ENCODE measurements at places on chromosomes 16 and 17. TPM values are rescaled to one million over a fixed set of nuclear protein-coding genes. Genes with fewer than 3 reads are reported as not detected.

The NPTX1 gene
- 0.29 TPM for total RNA-seq

The CCL8 gene
- total RNA-seq: 0.36 TPM

The HES7 gene
- not detected for total RNA-seq

The C16orf74 gene
- total RNA-seq: 0.72 TPM

The MYCBPAP gene
- 0.88 TPM for total RNA-seq

The OR1F1 gene
- not detected for total RNA-seq

The TSPOAP1 gene
- total RNA-seq: 3.8 TPM

The NLRC3 gene
- total RNA-seq: under 0.01 TPM

GRCh38 chr17:48722201-48722907 is at the start of gene PRAC1:
Gene PRAC1, minus strand, starts transcription at chr17:48722518. Its CDS starts 126 bp downstream, at chr17:48722392.
- H3K4me3 ChIP-seq: no peak within 1 kb of the TSS
- no peak within 1 kb of the TSS for H3K27ac ChIP-seq
- H3K27me3 ChIP-seq: peaks cover 99% of the 10 kb centered on the region
- H3K36me3 ChIP-seq: no peaks in the 10 kb centered on the region
- DNase-seq: no peak
- peaks cover 5% of the 10 kb centered on the region for H3K4me1 ChIP-seq

- peaks cover 85% of the 10 kb centered on the region for H3K36me3 ChIP-seq
- H3K4me1 ChIP-seq: peaks cover 8% of the 10 kb centered on the region
- no peaks in the 10 kb centered on the region for H3K27me3 ChIP-seq
- no peak for DNase-seq
- H3K27ac ChIP-seq: no peak overlapping the region
- no peak overlapping the region for H3K4me3 ChIP-seq
These were observed 6.5 kb downstream of the XPO6 start for GRCh38 chr16:28205117-28205899.

DNA sequence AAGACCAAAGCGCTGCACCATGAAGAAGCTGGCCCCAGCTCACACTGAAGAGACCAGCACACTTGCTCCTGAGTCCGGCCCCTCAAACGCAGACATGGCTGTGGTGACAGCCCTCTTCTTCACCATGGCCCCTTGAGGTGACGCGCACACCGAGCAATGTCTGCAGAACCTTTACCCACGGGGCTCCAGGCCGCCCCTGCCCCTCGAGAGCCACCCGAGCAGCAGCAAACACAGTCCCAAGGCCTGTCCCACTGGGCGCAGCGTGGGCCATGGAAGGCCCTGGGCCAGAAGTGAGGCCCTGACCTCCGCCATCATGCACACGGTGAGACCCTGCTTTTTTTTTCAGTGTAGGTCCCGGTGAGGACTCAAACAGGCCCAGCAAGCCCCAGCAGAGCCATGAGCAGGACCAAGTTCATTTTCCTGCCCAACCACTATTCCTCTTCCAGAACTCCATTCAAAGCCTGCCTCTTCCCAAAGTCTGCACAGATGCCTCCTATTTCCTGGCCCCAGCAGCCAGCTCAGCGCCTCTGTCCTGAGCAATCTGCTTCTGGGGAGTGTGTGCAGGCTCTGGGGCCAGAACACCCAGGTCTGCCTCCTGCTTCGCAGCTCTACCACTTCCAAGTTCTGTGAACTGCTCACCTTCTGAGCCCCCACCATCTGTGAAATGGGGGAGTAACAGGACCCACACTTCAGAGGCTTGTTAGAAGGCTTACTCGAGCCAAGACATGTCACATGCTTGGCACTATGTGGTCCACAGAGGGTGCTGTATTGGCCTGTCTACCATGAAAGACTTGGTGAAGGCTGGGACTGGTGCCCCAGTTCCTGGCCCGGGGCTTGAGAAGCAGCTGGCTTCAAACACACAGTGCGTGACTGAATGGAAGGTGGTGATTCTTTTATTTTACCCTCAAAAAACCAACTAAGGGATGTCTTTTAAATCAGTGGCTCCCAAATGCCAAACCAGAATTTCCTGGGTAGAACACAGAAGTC is 35.7 kb upstream of the GSG1L start:
- H3K36me3 ChIP-seq: peaks cover 72% of the 10 kb centered on the region
- H3K27me3 ChIP-seq: no peaks in the 10 kb centered on the region
- no peak overlapping the region for H3K4me3 ChIP-seq
- H3K4me1 ChIP-seq: no peaks in the 10 kb centered on the region

- H3K4me1 ChIP-seq: peaks cover 26% of the 10 kb centered on the region
- peaks cover 86% of the 10 kb centered on the region for H3K36me3 ChIP-seq
- no peak overlapping the region for H3K27ac ChIP-seq
- DNase-seq: peak; percentile 61
- no peak overlapping the region for H3K4me3 ChIP-seq
- no peaks in the 10 kb centered on the region for H3K27me3 ChIP-seq
These were observed 46.6 kb downstream of the PLD6 start for GRCh38 chr17:17159571-17159970.

DNA sequence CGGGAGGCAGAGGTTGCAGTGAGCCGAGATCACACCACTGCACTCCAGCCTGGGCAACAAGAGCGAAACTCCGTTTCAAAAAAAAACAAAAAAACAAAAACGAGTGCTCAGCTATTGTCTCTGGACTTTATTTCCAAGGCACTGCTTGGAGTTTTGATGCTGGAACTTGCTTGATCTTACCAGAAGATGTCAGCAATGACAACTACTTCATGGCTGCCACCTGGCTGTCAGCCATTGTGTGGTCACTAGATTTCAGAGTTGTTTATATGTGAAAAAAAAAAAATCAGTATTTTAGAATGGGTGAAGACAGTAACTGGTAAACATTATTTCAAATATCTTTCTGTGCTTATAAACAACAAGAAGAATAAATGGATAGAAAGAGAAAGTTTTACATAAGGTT is 26.3 kb upstream of the OR4D1 start:
- H3K27me3 ChIP-seq: no peaks in the 10 kb centered on the region
- H3K27ac ChIP-seq: no peak overlapping the region
- no peak overlapping the region for H3K4me3 ChIP-seq

GRCh38 chr17:45834471-45835396 is 9.9 kb upstream of the SPPL2C start:
- no peak overlapping the region for H3K27ac ChIP-seq
- H3K4me3 ChIP-seq: no peak overlapping the region
- DNase-seq: peak; percentile 79
- H3K36me3 ChIP-seq: no peaks in the 10 kb centered on the region
- no peaks in the 10 kb centered on the region for H3K27me3 ChIP-seq

DNA sequence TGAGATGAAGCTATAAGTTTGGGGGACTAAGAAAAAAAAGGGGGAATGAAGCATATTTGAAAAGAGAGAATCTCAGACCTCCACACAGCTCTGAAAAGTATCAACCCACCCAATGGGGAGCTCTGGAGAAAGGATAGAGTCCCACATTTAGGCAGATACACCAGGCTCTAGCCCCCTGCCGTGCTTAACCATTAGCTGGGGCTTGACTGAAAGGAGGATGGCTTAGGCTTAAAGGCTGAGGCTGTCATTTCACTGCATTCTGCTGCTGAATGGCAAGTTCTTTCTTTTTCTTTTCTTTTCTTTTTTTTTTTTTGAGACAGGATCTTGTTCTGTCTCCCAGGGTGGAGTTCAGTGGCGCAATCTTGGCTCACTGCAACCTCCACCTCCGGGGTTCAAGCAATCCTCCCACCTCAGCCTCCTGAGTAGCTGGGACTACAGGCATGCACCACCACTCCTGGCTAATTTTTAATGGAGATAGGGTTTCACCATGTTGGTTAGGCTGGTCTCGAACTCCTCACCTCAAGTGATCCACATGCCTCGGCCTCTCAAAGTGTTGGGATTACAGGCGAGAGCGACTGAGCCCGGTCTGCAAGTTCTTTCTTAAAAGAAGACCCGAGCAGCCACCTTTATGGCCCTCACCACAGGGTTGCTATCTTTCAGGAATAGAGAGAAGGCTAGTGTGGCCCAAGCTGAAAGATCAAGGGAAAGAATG is 9.0 kb upstream of the MMP2 start:
- no peaks in the 10 kb centered on the region for H3K36me3 ChIP-seq
- no peaks in the 10 kb centered on the region for H3K27me3 ChIP-seq
- DNase-seq: no peak
- H3K27ac ChIP-seq: peak overlapping the region; percentile 90
- H3K4me3 ChIP-seq: no peak overlapping the region

DNA sequence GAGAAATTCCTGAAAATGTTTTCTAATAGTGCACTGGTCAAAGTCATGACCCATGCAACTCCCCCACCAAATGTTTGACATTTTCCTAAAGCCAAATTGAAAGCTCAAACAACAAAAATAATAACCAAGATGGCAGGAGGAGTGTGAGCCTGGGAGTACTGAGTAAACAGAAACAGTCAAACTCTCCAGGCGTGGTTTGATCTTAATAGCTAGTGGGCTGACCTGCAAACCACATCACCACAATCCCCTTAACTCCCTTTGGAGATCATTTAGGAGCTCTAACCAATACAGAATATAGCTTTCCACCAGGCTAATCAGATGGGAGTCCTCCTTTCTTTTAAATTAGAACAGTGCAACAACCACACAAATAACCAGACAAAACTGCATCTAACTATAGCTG is 19.2 kb upstream of the MEIOC start:
- no peaks in the 10 kb centered on the region for H3K27me3 ChIP-seq
- H3K36me3 ChIP-seq: no peaks in the 10 kb centered on the region
- no peaks in the 10 kb centered on the region for H3K4me1 ChIP-seq

GRCh38 chr16:88349903-88350900 is 32.6 kb upstream of the ZNF469 start:
- no peaks in the 10 kb centered on the region for H3K4me1 ChIP-seq
- H3K27me3 ChIP-seq: no peaks in the 10 kb centered on the region
- no peak overlapping the region for H3K4me3 ChIP-seq
- H3K27ac ChIP-seq: no peak overlapping the region
- DNase-seq: peak; percentile 59

- H3K27ac ChIP-seq: no peak overlapping the region
- no peaks in the 10 kb centered on the region for H3K4me1 ChIP-seq
- H3K36me3 ChIP-seq: no peaks in the 10 kb centered on the region
- no peak for DNase-seq
These were observed 15.3 kb upstream of the CACNA1H start for GRCh38 chr16:1137604-1138003.

GRCh38 chr16:57044931-57045693 is 47.3 kb upstream of the CPNE2 start:
- peaks cover 53% of the 10 kb centered on the region for H3K36me3 ChIP-seq
- no peaks in the 10 kb centered on the region for H3K4me1 ChIP-seq
- no peak overlapping the region for H3K4me3 ChIP-seq
- no peak for DNase-seq
- H3K27ac ChIP-seq: no peak overlapping the region

Measured in osteoblast (primary cell).